ENCODE measurements at places on chromosomes 4 and X.

DNA sequence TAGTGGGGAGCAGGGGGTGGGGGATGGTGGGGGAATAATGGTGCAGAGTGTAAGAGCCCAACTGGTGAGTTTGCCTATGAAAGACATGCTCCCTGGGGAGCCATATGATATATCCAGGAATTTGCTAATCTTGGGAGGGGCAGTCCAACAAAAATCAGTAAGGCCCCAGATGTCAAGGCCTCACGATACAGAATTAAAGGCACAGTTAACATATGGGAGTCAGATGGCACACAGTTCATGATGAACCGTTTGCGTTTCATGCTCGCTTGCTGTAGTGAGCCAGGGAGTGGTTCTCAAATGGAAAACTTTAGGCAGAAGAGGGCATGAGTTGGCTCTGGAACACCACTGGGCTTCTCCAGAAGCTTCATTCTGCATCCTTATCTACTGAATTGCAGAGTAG is 33.9 kb upstream of the VCX2 start:
- DNase-seq = no peak

GRCh38 chr4:116561768-116562167 is 523.6 kb downstream of the TRAM1L1 start:
- no peak for DNase-seq

DNA sequence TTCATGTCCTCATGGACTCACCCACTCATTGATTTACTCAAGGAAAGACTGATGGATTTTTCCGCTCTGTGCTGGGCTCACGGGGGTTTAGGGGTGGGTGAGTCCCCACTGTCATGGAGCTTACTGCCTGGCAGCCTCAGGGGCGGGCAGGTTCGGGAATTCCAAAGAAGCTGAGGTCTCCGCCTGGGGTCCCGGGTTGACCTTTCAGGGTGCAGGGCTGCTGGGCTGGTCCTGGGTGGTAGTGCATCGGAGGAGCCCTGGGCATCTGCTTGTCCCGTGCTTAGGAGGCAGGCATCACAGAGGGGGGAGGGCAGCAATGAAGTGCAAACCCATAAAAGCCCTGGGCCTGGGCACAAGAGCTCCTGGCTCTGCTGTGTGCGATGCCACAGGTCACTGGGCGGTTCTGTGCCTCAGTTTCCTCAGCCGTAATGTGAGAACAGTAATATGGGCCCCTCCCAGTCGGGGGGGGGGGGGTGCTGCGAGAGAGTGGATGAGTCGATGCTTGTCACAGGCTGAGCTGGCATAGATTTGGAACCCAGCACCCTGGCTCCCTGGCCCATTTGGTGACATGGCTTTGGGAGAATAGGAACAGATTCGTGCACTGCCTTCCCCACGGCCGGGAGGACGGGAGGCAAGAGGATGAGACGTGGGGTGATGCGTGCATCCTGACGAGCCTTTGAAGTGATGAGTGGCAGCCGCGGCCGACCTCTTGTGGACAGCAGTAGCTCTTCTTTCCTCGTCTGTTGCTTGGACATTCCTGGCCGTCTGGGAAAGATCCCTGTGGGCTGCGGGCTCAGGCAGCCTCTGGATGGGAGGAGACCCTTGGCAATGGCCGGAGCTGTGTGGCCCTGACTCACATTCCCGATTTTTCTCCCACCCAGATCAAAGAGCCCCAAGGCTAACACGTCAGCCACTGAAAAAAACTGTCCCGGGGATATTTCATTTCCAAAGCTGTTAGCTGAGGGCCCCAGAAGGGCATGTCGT is 42.0 kb downstream of the PSAPL1 start:
- DNase-seq = no peak

GRCh38 chrX:72526534-72527508 is 45.8 kb downstream of the HDAC8 start:
- no peak for DNase-seq

DNA sequence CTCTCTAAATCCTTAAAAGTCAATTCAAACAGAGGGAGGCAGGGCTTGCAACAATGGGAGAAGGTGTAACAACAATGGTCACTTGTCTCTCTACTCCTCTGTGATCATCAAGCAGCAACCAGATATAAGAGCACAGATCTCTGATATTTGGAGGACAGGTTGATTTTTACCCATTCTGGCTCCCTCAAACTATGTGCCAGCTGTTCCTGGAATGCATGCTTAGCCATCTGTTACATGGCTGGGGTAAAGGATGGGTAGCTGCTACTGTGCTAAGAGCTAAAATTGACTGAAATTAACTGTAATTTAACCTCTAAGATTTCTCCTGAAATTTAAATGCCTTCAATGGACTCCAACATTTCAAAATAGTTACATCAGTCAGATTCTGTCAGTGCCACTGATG is 1459.9 kb downstream of the PCDH7 start:
- DNase-seq = no peak
